ENCODE measurements at places on chromosomes 7 and 10. TPM values are rescaled to one million over a fixed set of nuclear protein-coding genes. Genes with fewer than 3 reads are reported as not detected.

DNA sequence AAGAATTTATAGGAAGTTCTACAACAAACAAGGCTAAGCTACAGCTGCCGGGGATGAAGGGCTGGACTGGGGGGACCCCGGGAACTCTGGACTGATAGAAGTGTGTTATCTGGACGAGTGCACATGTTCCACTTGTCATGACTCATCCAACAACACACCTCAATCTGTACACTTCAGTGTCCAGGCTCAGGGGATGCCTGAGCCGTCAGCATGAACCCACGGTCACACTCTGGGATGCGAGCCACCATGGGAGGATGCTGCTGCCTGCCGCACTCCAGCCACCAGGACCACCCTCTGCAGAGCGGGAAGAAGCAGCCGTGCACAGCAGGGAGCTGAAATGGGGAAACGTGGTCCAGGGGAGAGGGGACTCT, 67.5 kb downstream of the MAD1L1 start:
- DNase-seq = no peak

- DNase-seq = no peak
These were observed 425.8 kb upstream of the CELF2 start for GRCh38 chr10:10591715-10592341.

DNA sequence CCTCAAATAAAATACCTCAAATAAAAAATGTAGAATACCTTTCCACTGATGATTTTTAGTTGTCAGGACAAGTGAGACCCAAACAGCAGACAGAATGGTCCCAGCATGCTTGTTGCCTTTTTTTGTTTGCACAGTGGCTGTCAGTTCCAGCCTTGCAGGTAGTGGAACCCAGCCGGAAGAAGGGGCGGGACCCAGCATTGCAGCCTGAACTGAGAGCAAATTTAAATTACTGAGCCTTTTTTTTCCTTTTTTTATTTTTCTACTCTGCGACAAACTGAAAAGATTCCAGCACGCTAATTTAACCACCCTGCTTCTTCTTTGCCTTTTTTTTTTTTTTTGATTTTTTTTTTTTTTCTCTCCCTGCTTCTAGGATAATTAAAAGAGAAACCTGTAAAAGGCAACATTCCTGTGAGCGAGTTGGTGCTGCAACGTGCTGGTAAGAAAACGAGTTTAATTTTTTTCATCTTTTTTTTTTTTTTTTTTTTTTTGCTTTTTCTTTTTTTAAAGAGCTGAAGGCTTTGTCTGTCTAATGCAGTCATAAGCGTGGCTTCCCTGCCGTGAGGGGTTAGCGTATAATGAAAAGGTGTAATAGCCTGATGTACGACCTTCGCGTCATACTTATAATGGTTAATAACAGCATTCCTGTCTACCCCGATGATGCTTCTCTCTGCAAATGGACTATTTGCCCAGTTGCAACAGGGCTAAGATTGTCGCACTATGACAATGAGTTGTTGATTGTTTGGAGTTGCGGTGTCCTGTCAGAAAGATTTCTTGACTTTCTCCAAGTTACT, 555.3 kb upstream of the CELF2 start:
- no peak for DNase-seq

The OPN4 gene
- not detected for total RNA-seq

The C10orf67 gene
- total RNA-seq = under 0.01 TPM

The SEMA3E gene
- 2.0 TPM for total RNA-seq

All from fibroblast of lung (primary cell).